ENCODE measurements at places on chromosomes 13 and 19. TPM values are rescaled to one million over a fixed set of nuclear protein-coding genes. Genes with fewer than 3 reads are reported as not detected.

GRCh38 chr19:9966024-9966423 is 29.7 kb upstream of the OLFM2 start:
- DNase-seq: no peak

GRCh38 chr13:110651271-110651670 is 35.9 kb downstream of the NAXD start:
- DNase-seq: no peak

LRG1 gene
- polyA plus RNA-seq: 9.8 TPM

VSTM2B gene
- polyA plus RNA-seq: 1.1 TPM

DNA sequence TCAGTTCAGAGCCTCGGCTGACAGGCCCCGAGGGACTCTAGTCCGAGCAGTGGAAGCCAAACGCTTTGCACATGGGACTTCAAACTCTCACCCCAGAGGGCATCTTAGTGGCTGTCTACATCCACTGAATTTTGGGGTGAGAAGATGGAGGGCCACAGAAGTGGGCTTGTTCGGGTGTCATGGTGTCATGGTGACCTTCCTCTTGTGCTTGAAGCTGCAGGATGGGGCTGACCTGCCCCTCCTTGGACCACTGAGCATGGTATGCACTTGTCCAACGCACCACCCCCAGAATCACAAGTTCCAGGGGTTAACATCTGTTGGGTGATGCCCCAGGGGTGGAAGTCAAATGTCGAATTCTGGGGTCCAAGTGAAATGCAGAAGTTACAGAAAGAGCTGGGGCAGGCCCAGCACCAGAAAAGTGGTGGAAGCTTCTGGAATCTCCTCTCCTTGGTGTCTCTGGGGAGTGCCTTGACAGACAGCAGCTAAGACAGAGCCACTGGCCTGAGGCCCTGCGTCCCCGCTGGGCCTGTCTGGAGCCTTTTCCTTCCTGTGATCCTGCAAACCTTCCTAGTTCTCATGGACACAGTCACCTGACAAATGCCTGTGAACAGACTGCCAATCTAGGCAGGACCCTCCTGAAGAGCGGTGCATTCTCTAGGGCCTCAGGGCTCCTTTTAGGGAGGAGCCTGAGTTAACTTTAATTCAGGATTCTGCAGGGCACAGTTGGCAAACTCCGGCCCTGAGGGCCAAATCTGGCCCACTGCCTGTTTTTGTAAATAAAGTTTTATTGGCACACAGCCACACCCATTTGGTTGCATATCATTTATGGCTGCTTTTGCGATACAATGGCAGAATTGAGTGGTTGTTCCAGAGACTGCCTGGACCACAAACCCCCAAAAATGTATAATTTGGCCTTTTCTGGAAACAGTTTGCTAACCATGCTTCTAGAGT is 65.1 kb upstream of the RANBP3 start:
- no peak for DNase-seq

DNA sequence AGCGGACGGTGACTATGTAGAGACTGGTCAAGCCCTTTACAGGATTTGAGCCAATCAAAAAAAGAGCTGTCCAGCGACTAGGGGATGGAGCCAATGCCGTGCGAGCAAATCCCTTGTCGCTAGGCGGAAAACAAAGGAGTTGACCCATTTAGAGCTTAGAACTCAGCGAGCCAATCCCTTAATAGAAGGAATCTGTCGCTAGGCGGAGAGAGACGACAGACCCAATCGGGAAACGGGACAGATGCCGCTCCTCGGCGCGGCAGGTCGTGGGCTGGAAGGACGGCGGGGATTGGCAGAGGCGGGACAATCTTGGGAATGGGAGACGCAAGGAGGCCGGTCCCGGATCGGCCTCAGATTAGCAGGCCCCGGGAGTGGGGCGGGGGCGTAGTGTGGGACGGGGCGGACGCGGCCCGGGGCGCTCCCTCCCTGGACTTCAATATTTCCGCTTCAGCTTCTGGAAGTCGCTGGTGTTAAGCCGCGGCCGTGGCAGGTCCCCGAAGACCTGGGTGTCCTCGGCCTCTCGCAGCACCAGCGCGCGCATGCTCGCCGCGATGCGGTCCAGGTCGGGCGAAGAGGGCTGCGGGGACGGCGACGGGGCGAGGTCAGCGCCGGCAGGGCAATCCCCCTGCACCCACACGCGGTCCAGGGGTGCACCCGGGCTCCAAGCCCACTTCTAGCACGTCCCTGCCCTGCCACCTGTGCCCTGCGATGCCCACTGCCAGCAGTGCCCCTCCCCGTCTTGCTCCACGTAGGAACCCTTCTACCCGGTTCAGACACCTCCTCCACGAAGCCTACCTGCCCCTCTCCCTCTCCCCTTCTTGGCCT is 2.3 kb upstream of the PNKP start:
- peak; percentile 98 for DNase-seq

- no peak for DNase-seq
Observed at GRCh38 chr19:15902254-15902653, 4.4 kb upstream of the CYP4F2 start.

GRCh38 chr13:94121686-94122085 is 357.8 kb downstream of the DCT start:
- DNase-seq: no peak

Data from hepatocyte (in vitro differentiated cells).